ENCODE measurements at places on chromosomes 13 and 19.

DNA sequence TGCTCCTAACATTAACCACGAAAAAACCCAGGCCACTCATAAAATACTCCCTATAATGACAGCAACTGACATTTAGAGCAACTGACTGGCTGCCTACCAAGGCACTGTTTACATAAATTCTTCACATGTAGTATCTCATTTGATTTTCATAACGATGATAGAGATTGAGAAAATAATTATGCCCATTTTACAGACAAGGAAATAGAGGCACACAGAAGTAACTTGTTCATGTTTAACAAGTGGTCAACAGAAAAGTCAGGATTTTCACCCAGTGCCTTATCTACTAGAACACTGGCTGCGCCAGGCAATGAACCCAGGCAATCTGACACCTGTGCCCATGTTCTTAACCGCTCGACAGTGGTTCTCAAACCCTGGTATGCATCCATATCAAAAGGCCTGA is 6.3 kb downstream of the ZNF45 start:
- no peak for DNase-seq

GRCh38 chr19:55106591-55106990 is 10.8 kb downstream of the PPP1R12C start:
- DNase-seq: no peak

GRCh38 chr19:23795462-23795861 is 36.8 kb upstream of the ZNF681 start:
- DNase-seq: no peak

DNA sequence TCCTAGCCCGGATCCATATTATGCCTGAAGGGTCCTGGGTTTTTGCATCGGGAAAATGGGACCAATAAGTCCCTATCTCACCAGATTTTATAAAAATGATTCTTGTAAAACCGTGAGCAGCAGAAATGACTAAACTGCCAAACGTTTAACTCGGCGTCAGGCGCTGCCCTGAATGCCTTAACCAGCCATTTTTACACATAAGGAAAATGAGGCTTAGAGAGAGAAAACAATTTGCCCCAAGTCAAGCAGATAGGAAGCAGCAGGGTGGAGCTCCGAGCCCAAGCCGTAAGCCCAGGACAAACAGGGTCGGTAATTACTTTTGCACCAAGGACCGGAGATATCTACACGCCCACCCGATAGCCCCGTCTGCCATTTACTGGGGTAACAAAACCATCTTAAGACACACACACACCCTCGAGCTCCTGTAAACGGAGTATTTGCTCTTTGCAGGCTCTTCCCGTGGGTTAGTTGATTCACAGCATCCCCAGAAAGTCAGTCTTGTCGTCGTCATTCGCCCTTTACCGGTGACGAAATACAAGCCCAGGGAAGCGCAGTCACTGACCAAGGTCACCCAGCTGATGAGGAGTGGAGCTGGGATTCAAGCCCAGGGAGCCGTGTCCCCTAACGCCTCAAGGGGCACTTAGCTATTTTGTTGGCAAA is 16.0 kb upstream of the MRI1 start:
- DNase-seq: no peak

DNA sequence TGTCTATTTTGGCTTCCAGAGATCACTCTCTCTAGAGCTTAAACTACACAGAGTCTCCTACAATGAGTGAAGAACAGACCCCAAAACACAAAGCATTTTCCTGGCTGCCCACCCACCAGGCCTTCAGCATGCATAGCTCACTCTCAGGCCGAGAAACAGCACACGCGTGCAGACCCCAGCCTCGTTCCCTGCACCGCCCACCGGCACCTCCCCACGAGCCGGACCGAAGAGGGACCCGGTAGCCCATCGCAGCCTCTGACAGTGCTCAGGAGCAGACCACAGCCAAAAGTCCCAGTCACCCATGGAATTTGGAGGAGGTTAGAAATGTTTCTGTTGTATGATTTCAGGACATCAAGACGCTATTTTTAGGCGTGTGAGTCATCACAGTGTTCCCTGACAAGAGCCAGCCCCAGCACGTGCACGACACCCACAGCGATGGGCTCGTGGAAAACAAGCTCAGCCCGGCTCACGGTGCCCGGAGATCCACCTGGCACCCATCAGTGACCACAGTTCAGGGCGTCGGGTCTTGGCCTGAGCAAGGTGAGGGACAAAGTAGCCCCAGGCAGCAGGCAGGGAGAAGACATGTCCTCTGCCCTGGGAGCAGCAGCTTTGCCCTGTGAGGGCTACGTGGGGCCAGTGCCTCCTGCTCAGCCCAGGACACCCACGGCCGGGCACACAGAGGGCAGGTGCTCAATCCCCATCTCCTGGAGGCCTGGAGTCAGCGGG is 50.1 kb upstream of the SPACA7 start:
- DNase-seq: no peak

GRCh38 chr19:54432144-54432738 is 16.8 kb upstream of the LENG8 start:
- no peak for DNase-seq

DNA sequence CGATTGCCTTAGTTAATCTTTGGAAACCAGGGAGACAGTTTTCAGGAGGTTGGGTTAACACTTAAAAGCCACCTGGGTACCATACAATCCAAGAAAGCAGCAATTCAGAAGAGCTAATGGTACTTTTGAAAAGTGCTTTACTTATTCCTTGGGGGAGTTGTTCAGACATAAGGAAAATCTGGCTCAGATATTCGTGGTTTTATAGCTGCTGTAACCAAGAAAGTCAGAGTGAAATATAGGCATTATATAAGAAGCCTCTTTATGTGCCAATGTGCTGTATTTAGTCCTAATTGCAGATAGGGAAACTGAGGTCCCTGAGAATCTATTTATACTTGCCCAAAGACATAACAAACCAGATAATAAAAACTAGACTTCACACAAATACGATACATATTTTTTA is 387.5 kb downstream of the COG6 start:
- no peak for DNase-seq

GRCh38 chr13:38819053-38819452 is 132.2 kb downstream of the FREM2 start:
- peak; percentile 98 for DNase-seq

GRCh38 chr19:4962085-4962619 is 6.8 kb upstream of the KDM4B start:
- no peak for DNase-seq

DNA sequence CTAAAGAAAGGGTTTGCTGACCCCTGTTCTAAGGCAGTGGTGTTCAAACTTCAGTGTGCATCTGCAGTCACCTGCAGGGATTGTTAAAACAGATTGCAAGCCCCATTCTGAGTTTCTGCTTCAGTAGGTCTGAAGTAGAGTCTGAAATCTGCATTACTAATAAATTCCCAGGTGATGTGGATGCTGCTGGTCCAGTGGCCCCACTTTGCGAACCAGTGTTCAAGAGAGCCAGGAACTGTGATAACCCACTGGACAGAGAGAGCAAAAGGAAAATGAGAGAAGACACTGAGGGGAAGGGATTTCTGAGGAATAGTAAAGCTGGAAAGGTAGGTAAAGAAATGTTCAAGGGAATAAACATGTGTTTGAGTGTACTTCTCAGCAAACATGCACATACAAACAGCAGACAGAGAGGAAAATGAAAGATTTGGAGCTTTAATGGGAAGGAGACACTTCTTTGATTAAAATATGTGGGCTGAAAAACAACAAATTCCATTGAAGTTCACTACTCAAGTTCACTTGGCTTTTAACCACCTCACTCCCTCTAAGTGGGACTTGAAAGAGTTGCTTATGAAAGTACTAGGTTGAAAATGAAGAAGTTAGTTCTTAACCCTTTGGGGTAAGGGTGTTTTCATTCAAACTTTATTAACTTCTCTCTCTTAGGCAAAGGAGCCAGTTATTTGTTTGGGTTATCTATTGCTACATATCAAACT is 26.4 kb upstream of the FAM216B start:
- DNase-seq: no peak

- DNase-seq: no peak
Observed at GRCh38 chr19:51123381-51123800, 1.3 kb upstream of the SIGLEC9 start.

DNA sequence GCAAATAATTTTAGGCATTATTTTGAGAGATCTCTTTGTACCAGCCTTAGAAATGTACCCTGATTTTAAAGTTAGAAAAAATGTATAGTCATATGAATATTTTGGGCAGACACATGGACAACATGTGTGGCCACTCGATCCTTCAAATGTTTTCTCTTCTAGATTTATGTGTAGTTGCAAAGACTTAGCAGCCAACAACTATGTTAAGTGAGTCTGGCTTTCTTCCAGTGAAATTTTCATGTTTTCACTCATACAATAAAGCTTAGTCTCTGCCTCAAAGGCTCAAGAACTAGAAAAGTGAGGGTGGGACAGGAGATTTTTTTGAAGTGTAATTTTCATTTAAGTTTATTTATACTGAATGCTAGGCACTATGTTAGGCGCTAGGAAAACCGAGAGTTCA is 207.7 kb upstream of the DACH1 start:
- DNase-seq: peak; percentile 34

- DNase-seq: no peak
Observed at GRCh38 chr13:42327725-42328124, 55.8 kb downstream of the AKAP11 start.

DNA sequence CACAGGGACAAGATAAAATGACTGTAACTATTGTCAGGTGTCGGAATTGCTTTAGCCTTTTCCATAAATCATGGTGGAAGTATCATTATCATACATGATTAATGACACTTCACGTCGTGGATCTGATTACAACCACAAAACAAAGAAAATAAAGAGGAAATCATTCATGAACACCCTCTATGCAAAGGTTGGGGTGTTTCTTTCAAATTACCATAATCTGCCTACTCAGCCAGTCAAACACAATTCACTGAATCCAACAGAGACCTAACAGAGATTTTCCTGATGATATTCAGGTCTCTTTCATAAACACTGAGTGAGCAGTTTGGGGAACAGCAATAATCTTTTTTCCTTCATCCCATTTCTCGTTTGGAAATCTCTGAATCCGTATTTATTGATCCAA is 625.6 kb downstream of the DCT start:
- no peak for DNase-seq

GRCh38 chr13:112574416-112574815 is 13.5 kb downstream of the TUBGCP3 start:
- no peak for DNase-seq

GRCh38 chr13:113083402-113084061 is 22.1 kb upstream of the F7 start:
- no peak for DNase-seq

GRCh38 chr13:32165796-32166195 is 134.2 kb downstream of the FRY start:
- DNase-seq: no peak

DNA sequence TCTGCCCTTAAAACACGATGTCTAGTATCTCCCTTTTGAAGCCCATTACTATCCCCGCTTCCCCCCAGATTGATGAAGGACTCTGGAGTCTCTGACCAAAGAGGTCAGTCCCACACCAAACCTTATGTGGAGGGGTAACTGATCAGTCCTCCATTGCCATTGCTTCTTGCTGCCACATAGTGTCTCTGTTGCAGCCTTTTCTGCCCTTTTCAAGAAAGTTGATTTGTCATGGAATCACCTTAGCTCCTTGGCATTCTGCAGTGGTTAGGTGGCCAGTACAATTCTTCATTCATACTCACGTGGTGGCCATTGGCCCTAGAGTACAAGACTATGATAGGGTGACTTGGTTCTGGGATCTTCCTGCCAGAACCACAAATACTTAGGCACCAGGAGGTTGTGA is 8.4 kb upstream of the HTR2A start:
- DNase-seq: no peak

GRCh38 chr19:35414442-35414841 is 33.6 kb upstream of the FFAR2 start:
- DNase-seq: no peak

- no peak for DNase-seq
Observed at GRCh38 chr19:1587872-1588271, 4.8 kb downstream of the MBD3 start.

DNA sequence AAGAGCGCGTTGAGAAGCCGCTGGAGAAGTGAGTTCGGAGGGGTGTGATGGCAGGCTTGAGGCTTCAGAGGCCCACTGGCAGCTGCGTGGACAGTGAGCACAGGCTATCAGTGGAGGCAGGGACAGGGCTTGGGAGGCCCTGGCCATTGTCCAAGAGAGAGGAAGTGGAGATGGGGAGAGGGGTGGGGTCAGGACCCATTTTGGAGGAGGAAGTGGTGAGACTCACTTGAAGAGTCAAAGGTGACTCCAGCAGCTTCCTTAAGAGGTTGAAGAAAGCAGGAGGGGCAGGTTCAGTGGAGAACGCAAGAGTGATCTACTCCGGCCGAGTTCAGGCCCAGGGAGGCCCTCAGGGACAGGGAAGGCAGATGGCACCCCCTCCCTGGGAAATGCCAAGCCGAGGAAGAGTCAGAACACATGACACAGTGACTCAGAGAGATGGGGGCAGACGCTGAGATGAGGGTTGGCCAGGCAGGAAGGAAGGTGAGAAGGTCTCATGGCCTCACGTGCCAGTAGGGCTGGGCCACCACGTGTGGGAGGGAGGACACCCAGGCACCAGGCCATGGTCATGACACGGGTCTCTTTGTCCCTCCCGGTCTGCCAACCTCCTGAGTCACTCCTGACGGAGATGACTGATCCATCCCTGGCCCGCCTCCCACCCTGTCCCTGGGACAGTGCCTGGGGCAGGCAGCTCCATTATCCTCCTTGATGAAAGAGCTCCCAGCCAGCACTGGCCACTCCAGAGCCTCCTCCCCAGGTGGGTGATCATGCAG is 10.1 kb upstream of the CD22 start:
- no peak for DNase-seq

DNA sequence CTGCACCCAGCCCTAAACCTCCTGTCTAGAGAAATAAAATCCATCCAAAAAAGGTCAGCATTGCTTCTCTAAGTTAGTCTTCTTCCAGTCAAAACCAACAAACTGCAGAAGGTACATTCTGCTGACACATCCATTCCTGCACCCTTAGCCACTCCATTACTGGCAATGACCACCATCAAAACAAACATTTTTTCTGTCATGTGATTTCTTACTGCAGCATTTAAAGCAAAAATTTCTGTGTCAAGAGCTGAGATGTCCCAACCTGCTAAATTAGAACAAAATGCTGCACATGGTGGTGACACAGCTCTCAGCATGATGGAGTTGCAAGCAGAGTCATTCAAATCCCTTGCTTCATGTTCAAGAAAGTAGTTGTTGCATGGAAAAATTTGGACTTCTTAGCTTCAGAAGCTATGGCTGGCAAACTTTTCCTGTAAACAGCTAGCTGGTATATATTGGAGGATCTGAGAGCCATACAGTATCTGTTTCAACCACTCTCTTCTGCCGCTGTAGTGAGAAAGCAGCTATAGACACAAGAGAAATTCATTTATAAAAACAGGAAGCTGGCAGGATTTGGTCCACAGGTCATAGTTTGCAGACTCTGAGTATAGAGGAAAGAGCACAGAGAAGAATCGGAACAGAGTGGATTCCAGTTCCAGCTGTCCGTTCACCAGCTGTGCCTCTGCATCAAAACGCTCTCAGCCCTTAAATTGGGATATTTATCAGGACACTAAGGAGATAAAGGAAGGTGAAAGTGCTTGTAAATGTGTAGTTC is 17.4 kb downstream of the RUBCNL start:
- DNase-seq: no peak

- DNase-seq: no peak
Observed at GRCh38 chr13:28741084-28741491, 22.3 kb upstream of the SLC46A3 start.

- DNase-seq: no peak
Observed at GRCh38 chr13:39929583-39929982, 274.1 kb downstream of the COG6 start.
